NCI-H2081 (cell line): ENCODE measurements at places on chromosomes 6 and 20.

DNA sequence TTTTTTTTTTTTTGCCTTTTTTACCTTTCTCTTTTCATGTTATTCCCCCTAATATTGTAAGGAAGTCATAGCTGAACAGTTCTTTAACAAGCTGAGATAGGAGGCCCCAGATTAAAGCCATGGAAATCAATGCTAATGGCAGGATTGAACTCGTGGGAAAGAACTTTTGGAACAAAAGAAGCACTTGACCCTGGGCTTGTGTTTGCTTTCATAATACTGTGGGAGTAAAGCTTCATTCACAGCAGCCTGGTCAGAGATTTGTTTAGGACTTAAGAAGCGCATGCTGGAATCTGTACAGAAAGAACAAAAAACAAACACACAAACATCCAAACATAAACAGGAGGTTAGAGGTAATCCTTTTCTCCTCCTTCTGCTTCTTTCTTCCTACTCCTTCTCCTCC is 5.1 kb downstream of the HEY2 start:
- no peak for DNase-seq

DNA sequence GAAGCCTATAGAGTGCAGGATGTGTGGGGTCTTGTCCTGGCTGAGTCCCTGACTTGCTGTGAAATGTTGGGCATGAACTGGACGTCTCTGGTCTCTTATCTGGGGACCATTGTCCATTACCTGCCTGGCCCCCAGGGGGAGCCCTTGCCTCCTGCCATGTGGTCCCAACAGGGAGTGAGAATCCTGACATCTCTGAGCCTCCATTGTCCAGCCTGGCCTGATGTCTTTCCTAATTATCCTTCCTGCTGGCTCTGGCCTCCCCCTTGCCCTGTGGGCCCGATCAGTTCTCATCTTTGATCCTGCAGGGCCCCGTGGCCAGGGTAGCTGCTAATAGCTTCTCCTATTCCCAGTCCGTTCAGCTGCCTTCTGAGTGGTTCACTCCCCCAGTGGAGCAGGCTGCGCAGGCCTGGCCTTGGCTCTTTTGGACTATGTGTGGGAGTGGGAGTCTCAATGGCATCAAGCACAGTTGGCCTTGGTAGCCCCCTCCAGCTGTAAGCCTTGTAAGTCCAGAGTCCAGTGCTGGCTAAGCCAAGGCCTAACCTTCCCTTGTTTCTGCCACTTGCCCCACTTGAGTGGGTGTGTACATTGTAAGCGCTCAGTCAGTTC is 77.9 kb upstream of the RALY start:
- no peak for DNase-seq

DNA sequence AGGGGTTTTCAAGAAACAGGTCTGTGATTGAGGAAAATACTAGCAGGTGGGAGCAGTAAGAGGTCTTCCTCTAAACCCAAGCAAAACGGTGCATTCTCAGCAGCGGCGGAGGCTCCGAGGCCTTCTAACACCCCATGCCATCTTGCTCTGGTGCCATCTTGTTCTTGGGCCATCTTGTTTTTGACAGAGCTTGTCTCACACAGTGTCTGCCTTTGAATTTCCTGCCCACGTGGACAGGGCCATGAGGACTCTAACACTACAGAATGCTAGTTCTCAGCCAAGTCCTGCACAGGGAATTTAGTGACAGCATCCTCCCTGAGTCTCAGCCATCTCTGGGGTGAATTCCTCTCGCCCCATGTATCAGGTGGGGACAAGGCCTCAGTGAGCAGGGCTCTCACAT is 76.4 kb downstream of the PSMG4 start:
- no peak for DNase-seq

DNA sequence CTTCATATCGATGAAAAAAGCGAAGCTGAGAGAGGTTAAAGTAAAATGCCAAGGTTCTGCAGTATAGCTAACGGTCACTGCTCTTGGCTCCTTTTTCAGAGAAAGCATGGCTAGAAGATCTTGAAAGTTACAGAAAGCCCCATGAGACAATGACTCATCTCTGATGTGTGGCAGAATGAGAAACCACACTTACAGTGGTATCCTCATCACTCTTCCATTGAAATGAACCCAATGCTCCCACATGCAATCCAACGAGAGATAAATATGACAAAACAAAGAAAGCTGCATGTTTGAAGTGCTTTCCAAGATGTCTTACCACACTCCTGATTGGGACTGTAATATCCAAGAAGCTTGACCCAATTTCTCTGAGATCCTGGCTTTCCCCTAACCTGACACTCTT is 694.9 kb downstream of the PRKN start:
- no peak for DNase-seq

- DNase-seq = no peak
Observed at GRCh38 chr6:53259860-53260580, 88.7 kb downstream of the ELOVL5 start.

- DNase-seq = no peak
Observed at GRCh38 chr6:169044381-169045230, 209.0 kb downstream of the THBS2 start.

- no peak for DNase-seq
Observed at GRCh38 chr6:10389739-10390494, 25.0 kb downstream of the TFAP2A start.

- no peak for DNase-seq
Observed at GRCh38 chr6:43105538-43106222, 29.6 kb downstream of the PTK7 start.

DNA sequence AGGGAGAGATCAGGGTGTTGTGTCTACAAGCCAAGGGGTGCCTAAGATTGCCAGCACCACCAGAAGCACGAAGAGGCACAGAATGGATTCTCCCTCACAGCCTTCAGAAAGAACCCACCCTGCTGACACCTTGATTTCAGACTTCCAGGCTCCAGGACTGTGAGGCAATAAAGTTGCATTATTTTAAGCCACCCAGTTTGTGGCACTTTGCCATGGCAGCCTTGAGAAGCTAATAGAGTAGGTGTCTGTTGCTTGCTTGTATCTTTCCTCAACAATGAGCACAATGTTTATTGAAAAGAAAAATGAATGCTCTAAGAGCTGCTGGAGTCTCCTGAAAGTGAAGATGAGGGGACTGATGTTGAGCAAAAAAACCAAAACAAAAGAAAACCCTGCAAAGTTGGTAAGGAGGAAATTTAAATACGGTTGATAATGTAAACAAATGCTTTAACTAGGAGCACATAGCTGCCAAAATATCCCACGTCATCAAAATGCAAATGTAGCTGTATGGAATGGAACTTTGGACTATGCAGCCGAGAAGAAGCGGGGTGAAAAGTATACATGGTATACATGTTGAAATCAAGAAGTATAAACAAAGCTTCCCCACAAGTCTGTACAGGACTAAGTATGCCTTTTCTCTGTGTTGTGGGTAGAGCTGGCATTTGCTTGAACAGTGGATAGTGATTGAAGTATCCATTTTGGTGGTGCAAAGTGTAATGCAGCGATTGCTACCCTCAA is 8.0 kb downstream of the IL20RA start:
- DNase-seq = no peak

DNA sequence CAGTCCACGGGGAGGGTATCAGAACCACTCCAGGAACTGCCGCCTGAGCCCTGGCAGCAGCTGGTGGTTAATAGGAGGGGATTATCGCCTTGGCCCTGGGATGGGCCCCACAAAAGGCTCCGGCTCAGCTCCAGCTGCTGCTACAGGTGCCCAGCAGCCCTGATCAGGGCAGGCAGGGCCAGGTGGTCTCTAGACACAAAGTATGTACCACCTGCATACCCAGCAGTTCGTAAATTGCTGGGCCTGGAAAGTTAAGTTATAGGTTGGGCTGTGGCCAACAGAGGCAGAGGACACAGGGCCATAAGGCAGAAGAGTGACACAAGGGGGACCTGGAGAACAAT is 35.1 kb downstream of the RRBP1 start:
- peak; percentile 76 for DNase-seq

GRCh38 chr6:147935656-147936055 is 407.0 kb upstream of the SASH1 start:
- no peak for DNase-seq

DNA sequence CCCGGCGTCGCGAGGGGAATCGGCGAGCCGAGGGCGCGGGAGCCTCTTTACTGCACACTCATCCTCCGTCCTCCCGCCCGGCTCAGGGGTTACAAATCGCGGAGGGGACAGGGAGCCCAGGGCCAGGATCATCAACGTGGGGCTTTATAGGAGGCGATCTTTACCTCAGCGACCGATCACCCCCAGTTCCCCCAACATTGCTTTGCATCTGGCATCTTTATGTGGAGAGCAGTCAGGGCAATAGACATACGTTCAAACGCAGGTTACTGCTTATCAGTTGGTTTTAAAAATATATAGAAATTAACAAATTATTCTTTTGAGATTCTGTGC is 634 bp downstream of the HSF2 start:
- DNase-seq = no peak

DNA sequence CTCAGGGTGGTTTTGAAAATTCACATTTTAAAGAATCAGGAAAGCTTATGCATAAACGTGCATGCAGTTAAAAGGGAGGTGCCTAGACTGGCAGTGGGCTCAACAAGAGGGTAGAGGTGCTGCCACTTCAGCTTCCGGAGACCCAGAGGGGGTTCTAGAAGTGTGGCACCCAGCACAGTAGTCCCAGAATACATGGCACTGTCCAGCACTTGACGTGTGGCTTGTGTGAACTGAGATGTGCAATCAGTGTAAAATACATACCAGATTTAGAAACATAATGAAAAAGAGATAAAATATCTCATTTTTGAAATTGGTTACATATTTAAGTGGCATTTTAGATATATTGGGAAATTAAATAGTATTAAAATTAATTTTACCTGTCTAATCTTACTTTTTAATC is 89.3 kb downstream of the RIN2 start:
- no peak for DNase-seq

DNA sequence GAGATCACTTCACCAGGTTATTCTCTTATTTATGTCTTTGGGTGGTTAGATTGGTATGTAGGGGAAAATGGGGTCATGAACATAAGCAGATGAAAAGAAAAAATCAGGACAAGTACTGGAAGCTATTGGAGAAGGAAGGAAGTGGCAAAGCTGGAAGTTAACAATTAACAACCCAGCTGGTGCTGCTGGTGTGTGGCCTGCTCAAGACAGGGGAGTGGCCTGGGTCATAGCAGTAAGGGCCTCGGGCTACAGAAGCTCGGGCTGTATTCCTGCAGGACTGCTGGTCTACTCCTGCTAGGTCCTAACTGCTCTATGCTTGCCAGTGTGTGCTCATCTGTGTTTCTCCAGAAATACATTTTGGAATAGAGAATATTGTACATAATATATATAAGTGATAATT is 19.6 kb downstream of the MYLIP start:
- no peak for DNase-seq
